ENCODE measurements at places on chromosomes 12 and 14. TPM values are rescaled to one million over a fixed set of nuclear protein-coding genes. Genes with fewer than 3 reads are reported as not detected.

NR1H4 gene
- polyA plus RNA-seq, result 4.5 TPM

GRCh38 chr12:92466391-92467305, 236.1 kb upstream of the PLEKHG7 start:
- no peak for DNase-seq

- DNase-seq, result no peak
Observed at GRCh38 chr14:92039063-92039718, 668 bp downstream of the TRIP11 start.

LRRC43 gene
- polyA plus RNA-seq, result 0.19 TPM

DNA sequence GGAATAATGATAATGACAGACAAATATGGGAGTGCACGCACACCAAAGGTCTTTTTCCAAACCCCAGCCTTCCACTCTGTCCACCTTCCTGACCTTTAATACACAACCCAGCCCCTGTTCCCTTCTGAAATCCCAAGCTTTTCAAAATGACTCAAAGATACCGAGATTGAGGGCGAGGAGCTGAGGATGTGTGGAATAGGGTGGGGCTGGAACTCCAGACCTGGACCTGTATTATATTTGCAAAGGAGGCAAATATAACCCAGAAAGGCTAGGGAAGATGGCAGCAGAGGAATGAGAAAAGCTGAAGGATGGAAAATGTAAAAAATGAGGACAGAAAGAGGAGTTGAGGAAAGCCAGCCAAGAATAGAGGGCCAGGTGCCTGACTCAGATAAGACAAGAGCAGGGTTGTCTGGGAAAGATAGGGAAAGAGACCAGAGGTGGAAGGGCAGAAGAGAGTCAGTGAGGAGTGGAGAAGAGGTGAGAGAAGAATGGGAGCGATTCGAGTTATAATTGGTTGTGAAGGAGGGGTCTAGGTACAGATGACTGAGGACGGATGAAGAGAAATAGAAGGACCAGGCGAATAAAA, 1.0 kb upstream of the PTMS start:
- no peak for DNase-seq

GRCh38 chr14:56195223-56195622, 77.0 kb downstream of the PELI2 start:
- no peak for DNase-seq

DNA sequence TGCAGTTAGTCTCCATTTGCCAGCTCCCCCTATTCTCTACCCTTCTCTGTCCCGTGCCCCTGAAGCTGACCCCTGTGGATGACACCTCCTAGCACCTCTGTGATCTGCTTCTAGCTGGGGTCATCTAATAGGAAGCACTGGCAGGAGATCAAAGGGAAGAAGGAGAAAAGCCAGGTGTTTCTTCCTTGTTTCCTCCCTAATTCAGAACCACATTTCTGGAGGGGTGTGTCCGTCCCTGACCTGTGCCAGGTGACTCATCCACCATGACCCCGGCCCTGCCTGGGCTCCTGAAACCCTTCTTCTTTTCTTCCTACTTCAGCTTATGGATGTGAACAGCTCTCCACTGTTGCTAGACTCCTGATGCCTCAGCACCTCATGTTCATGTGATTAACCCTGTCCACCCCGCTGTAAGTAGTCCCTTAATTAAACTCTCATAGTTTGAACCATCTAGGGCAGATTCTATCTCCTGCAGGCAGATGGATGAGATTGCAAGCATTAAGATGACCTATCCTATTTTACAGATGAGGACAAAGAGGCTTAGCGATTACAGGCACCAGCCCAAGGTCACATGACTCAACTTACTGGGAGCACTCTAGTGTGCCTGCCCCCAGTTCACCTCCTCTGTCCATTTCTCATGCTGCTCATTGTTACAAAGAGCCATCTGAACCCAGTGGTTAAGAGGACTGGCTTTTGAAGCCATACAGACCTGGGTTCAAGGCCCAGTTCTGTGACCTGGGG, 770.5 kb downstream of the MED13L start:
- DNase-seq, result no peak

DNA sequence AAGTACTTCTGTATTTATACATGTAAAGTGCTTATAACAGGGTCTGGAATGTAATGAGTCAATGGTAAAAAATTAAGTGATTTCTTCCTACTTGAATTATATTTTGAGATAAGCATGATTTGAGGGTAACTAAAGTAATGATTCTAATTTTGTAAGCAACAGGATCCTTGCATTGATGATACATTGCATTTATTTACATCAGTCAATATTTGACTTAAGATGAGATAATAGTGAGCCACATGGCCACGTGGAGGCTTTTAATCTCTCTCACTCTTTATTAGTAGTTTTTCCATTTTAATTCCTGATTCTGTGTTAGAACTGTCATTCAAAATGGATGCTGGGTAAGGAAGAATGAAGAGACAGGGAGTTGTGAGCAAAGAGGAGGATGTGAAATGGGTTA, 298.1 kb upstream of the PRICKLE1 start:
- no peak for DNase-seq

DPY19L2 gene
- polyA plus RNA-seq, result 1.3 TPM

GRCh38 chr14:93683226-93683625, 105.1 kb downstream of the PRIMA1 start:
- DNase-seq, result no peak

KLHDC1 gene
- 1.1 TPM for polyA plus RNA-seq

STAC3 gene
- polyA plus RNA-seq, result 4.6 TPM

DNA sequence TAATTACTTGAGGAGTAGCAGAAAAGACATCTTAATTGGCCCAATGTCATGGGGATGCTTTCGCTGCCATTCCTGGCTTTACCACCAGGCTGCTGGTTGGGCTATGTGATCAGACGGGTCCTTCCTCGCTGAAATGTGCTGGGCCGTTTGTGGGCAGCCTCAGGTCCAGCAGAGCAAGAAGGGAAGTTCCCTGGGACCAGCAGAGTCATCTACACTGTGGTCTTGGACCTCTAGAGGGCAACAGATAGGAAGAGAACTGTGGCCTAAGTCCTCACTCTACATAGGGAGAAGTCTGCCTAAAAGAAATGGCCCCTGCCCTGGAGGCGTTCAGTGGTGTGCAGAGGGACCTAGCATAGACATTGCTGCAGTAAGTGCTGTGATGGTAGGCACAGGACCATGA, 10.9 kb downstream of the EVL start:
- no peak for DNase-seq

GRCh38 chr12:84070292-84070691, 842.3 kb downstream of the SLC6A15 start:
- DNase-seq, result peak; percentile 86

DNA sequence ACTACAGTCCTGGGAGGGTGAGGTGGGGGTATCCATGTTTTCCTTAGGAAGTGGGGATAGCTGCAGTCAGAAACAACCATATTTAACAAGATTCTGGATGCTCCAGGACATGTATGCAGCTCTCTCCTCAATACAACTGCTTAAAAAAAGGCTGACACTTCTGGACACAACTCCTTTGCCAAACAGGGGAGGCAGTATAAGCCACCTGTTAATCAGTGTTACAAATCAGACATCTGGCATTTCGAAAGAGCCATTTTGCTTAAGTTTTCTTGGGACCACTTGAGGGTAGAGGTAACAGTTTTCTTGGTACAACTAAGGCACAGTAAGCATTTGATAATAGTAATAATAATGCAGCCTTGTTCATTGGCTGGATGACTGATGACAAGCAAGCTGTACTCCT, 47.1 kb downstream of the RPGRIP1 start:
- no peak for DNase-seq

All from sigmoid colon (tissue), 7 donors.